ENCODE measurements at places on chromosomes 1 and 21.

GRCh38 chr1:30046751-30047150 is 676.6 kb downstream of the MATN1 start:
- DNase-seq: no peak

DNA sequence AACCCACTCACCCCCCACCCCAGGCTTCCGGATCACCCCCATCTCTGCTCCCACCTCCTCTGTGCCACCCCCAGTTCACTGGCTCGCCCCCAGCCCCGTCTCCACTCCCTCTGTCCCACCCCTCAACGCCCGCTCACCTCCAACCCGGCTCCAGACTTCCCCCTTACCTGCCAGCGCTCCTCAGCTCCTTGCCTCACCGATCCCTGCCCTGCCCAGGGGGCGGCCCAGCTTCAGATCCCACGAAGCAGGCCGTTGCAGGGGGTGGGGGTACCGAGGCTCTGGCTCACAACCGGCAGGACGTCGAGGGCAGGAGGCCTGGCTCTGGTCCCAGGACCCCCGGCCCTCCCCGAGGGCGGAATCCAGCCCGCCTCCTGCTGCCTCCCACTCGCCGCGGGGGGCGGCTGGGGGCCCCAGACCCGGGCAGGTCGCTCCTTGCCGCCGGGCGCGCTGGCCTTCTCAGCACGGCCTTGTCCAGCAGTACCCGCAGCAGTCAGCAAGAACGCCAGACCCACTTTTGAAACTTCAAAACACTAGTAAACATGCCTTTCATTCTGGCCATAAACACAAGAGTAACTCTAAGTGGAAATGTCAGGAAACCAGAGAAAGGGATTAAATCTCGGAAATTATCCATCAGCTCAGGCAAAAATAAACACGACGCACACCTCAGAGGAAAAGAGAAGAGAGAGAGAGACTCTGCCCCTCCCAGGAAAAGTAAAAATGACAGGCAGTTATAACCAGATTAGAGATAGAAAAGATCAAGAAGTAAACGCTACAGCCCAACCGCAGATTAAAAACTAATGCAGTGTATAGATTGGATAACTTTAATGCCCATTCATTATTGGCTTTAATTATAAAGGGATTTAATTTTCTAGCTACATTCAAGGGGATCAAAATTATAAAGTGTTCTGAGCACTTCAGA is 1.0 kb upstream of the FAM89A start:
- DNase-seq: no peak

DNA sequence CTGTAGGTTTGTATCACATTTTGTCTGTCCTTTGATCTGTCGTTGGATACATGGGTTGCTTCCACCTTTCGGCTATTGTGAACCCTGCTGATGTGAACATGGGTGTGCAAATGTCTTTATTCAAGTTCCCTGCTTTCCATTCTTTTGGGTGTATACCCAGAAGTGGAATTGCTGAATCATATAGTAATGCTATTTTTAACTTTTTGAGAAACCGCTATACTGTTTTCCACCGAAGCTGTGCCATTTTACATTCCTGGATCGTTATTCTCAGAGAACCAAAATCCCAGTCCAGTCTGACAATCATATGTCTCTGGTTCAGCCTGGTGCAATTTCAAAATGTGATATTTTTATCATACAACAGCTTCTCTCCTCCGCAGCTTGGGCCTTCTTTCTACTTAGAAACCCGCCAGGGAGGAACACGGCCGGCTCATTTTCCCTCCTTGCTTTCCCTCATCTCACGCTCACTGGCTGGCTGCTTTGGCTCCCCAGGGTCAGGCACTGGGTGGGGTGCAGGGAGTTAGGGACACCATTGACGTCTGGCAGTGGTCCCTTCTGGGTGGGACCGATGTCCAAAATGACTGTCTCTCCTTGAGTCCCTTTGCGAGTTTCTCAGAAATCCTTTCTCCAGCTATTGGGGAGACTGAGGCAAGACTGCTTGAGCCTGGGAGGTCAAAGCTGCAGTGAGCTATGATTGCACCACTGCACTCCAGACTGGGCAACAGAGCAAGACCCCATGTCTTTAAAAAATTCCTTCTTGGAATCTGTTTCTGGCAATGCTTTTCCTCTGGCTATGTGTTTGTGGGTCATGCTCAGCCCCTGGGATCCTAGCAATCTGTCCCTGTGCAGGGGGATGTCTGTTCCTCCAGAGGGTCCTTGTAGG is 73.5 kb upstream of the AKT3 start:
- DNase-seq: no peak

GRCh38 chr1:207362962-207363860 is 41.7 kb downstream of the CD55 start:
- no peak for DNase-seq

DNA sequence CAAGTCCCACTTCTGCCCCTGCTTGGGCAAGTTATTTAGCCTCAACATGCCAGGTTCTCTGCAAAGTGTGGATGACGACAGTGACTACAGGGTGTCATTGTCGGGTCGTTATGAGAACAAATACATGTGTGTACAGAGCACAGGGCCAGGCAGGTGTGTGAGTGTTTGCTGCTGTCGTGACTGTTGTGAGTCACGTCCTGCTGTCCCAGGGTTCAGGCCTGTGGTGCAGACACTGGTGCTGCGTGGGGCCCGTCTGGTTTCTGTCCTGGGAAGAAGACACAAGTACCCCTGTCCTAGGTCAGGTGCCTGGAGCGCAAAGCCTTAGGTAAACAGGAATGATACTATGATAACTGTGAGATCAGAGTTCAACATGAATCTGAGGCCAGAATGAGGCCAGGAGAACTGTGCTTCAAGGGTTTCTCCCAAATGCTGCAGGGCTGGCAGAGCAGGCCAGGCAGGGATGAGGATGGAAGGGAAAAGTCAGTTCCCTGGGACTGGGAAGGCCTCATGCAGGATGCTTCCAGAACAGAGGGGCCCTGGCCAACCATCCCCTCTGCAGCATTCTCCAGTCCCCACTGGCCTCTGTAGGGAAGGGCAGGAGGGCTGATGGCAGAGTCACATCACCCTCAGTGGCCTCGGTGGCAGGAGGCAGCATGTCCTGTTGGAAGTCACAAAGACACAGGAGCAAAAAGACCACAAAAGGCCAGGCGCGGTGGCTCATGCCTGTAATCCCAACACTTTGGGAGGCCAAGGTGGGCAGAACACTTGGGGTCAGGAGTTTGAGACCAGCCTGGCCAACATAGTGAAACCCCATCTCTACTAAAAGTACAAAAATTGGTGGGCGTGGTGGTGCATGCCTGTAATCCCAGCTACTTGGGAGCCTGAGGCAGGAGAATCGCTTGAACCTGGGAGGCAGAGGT is 15.7 kb downstream of the GPR157 start:
- no peak for DNase-seq

DNA sequence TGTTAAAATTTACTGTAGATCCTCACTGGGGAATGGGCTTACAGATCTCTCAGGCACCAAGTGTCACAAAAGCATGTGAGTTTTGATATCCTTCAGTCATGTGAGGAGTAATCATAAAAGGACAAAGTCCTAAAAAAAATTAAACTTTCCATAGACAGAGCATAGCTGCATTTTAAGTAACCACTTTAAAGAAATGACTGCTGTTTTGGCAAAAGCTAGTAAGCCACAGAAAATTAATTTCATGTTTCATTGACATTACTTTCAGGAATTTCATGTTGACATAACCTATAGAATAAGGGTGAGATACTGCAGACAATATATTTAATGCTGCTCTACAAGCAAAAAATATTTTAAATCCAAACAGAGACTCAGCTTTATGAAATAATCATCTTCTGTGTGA is 156.3 kb downstream of the LYPLAL1 start:
- DNase-seq: no peak

- no peak for DNase-seq
These were observed 35.9 kb downstream of the FHAD1 start for GRCh38 chr1:15282810-15283474.

DNA sequence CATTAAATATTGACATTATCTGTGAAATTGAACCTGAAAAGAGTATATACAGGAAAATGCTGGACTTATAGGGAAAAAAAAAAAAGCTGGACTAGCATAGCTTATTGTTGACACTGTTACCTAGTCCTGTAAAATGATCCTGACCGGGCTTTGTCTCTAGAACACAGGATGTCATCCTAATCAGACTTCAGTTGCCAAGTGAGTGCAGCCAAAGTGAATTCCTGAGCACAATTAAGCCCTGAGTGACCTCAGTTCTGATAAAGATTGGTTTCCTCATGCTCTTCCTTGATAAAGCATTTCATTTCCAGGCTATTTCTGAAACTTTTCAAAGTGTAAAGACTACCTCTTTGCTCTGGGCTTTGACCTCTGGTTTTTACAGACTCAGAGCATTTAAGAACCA is 19.8 kb downstream of the SELP start:
- no peak for DNase-seq

GRCh38 chr1:17736625-17737024 is 18.5 kb upstream of the ACTL8 start:
- no peak for DNase-seq

DNA sequence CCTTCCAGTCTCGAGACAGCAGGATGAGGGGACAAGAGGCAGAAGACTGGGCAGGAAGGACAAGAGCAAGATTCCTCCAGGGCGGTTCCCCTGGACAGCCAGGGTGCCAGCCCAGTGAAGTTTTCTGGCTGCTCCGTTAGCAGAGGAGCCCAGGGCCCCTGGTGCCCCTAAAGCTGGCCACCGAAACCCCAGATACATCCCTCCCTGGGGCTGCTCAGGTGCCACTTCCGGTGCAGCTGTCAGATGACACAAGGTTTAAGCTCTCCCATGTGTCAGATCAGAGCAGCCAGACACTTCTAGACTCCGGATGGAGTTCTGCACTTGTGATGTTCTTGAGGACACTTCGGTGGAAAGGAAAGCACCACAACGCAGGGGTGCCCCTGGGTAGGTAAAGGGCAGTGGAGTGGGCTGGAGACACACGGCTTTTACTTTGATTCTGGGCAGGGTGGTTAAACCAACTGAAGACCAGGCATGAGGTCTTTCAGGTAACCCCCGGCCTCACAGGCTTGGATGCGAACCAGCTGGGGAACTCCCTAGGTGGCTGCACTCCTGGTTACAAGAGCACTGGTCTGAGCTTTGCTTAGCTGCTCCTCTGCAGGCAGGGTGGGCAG is 85.7 kb downstream of the ITPKB start:
- DNase-seq: no peak

DNA sequence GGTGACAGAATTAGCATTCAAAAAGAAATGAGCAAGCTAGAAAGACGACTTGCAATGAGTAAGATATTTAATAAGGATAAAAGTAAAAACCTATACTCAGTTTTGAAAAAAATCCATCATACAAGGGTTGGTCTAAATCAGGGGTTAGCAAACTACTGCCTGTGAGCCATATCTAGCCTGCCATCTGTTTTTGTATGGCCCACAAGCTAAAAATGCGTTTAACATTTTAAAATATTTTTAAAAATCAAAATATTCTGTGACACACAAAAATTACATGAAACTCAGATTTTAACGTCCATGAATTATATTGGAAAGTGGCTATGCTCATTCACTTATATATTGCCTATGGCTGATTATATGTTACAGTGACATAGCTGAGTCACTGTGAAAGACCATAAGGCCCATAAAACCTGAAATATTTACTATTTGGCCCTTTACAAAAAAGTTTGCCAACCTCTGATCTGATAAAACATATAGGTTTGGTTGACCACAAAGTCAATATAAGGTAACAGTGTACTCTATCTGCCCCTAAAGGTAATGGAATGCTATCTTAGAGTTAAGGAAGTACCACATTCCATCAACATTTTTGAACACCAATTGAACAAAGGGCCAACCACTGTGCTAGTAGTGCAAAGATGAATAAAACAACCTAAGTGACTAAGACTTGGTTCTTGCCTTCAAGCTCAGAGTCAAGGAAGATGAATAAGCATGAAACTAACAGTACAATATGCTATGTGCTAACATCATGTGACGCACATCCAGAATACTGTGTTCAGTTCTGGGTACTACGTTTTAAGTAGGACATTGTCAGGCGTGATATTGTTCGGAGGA is 3.2 kb downstream of the IFT25 start:
- DNase-seq: no peak

- DNase-seq: peak; percentile 92
These were observed 147.8 kb downstream of the TOMM20 start for GRCh38 chr1:234980645-234981396.

- DNase-seq: no peak
These were observed 8.4 kb upstream of the CROCC start for GRCh38 chr1:16913181-16913832.

DNA sequence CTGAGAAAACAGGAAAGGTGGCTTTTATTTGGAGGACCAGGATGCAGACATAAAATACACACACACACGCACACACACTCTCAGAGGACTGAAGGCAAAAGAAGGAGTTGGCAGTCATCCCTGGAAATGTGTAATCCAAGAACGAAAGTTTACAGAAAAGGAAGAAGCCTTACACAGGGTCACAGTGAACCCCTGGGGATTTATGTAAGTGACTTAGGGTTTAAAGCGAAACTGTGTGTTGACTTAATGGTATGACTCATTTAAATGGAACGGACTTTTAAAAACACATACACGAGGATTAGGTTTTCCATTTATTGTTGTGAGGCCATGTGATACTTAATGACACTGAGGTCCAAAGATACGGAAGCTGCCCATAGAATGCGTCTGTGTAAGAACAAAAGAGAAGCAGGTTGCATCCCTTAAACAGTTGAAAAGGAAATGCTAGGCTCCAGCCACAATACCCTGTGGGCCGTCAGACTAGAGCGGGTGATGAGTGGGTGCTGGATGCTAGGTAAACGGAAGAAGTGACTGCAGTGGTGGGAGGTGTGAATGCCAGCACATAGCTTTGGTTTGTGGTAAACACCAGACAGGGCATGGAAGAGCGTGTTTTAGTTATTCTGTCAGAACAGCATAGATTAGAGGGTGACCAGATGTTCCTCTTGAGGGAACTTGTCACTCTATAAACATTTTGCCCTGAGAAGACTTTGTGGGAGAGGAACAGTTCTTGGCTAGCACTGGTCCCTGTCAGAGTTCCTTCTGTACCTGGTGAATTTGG is 21.6 kb upstream of the BCL10 start:
- DNase-seq: peak; percentile 97

DNA sequence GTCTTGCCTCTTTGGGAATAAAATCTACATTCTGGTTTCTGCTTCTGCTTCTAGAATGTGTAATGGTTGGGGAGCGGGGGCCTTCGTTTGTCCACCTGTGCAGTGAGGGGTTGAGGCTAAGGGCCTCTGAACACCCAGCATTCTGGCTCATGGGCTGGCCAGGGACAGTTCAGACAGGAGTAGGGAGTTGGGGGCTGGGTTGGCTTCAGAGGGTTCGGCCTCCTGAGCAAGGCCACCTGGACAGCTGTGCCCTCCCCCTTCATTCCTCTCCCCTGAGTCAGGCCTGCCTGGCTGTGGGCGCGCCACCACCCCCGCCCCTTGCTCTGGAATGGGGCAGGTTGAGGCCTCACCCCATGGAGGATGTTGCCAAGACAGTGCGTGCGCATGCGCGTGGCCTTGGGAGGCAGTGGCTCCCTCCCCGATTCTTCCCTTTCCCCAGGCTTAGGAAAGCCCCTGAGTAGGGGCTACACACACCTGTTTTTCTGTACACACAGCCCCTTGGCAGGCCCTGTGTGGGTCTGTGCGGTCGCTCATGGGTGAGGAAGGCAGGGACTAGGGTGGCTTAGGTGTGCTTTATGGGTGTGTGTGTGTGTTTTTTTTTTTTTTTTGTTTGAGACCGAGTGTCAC is 57.0 kb downstream of the YARS1 start:
- DNase-seq: no peak

- no peak for DNase-seq
These were observed 27.2 kb upstream of the TADA1 start for GRCh38 chr1:166903232-166903631.

All from GM04503 (cell line).